ENCODE measurements at places on chromosomes 2 and 18. TPM values are rescaled to one million over a fixed set of nuclear protein-coding genes. Genes with fewer than 3 reads are reported as not detected.

Gene DIPK1C
- total RNA-seq: not detected

Gene RAB6C
- total RNA-seq: 0.14 TPM

DNA sequence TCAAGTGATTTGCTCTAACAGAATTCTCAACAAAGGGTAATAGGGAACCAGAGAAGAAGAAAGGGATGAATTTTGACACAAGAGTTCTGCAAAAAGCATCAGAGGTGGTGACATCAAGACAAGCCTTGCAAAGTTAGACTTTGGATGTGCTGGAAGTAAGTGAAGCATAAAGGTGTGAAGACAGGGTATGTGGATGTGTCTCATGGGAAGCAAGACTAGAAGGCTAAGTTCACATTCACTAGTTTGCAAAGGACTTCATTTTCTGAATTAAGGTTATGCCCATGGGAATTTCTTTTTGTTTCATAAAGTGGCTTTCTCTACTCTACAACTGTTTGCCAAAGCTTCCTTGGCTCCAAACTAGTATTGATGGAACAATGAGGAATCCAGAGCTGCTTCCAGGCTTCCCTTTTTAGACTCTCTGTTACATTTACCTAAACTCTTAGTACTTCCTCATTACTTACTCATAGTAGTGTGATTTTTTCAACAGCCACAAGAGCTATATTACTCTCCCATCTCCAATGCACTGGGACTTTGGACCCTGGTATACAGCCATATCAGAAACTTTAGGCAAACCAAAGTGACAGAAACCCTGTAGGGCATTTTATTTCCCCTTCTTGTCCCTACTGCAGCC is 21.1 kb upstream of the IHH start:
- no peaks in the 10 kb centered on the region for H3K36me3 ChIP-seq
- H3K4me3 ChIP-seq: no peak overlapping the region
- peaks cover 6% of the 10 kb centered on the region for H3K4me1 ChIP-seq
- H3K27me3 ChIP-seq: no peaks in the 10 kb centered on the region
- no peak for DNase-seq
- H3K27ac ChIP-seq: no peak overlapping the region

DNA sequence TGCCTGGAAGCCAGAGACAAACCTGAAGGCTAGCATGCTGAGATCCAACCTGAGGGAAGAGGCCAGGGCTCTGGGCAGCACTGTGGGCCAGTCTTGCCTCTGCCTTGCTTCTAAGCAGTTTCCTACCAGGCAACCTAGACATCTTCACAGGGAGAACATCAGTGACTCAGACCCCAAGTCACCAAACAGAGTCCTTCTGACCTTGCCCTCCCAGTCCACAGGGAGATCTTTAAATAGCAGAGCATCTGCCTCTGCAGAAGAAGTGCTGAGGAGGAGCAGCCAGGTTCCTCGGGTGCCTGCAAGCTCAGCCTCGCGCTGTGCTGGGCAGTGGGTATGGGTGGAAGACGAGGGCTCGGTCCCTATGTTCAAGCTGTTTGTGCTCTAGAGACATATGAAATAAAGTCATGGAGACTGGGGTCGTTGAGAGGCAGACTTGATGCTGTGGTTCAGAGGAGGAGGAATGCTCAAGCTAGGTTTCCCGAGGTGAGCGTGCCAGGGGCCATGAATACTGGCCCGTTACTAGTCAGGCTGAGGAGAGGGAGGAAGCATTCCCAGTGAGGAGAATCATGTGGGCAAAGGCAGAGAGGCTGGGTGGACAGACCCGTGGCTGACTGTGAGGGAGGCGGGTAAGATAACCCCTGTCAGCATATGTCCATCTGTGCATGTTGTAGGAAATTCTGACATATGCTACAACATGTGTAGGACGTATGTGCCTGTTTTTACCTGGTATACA is 66.5 kb downstream of the BOLA3 start:
- no peak overlapping the region for H3K27ac ChIP-seq
- DNase-seq: no peak
- H3K4me1 ChIP-seq: no peaks in the 10 kb centered on the region
- no peak overlapping the region for H3K4me3 ChIP-seq
- peaks cover 1% of the 10 kb centered on the region for H3K36me3 ChIP-seq

Gene MDH1B
- 0.56 TPM for total RNA-seq

GRCh38 chr2:20448246-20448976 is 1.5 kb downstream of the RHOB start:
- H3K27me3 ChIP-seq: peaks cover 41% of the 10 kb centered on the region
- H3K4me3 ChIP-seq: peak overlapping the region; percentile 79
- peaks cover 2% of the 10 kb centered on the region for H3K36me3 ChIP-seq
- no peaks in the 10 kb centered on the region for H3K4me1 ChIP-seq
- H3K27ac ChIP-seq: no peak overlapping the region

- no peaks in the 10 kb centered on the region for H3K4me1 ChIP-seq
- no peak overlapping the region for H3K4me3 ChIP-seq
- H3K36me3 ChIP-seq: no peaks in the 10 kb centered on the region
- DNase-seq: no peak
Observed at GRCh38 chr2:142189501-142189900, 58.7 kb upstream of the LRP1B start.

Gene MROH2A
- not detected for total RNA-seq

GRCh38 chr18:9994701-9995235 is 81.0 kb downstream of the VAPA start:
- peaks cover 7% of the 10 kb centered on the region for H3K36me3 ChIP-seq
- no peak overlapping the region for H3K27ac ChIP-seq
- H3K4me1 ChIP-seq: no peaks in the 10 kb centered on the region
- peaks cover 20% of the 10 kb centered on the region for H3K27me3 ChIP-seq
- no peak for DNase-seq
- no peak overlapping the region for H3K4me3 ChIP-seq

Gene PSMA8
- 0.81 TPM for total RNA-seq

Gene TET3
- 19.7 TPM for total RNA-seq

Gene BCS1L
- total RNA-seq: 55.3 TPM

Gene ALKAL2
- total RNA-seq: 0.36 TPM

- no peak overlapping the region for H3K27ac ChIP-seq
- no peaks in the 10 kb centered on the region for H3K4me1 ChIP-seq
- no peak overlapping the region for H3K4me3 ChIP-seq
- no peaks in the 10 kb centered on the region for H3K36me3 ChIP-seq
- peaks cover 12% of the 10 kb centered on the region for H3K27me3 ChIP-seq
Observed at GRCh38 chr2:62423235-62423634, 82.8 kb downstream of the TMEM17 start.

DNA sequence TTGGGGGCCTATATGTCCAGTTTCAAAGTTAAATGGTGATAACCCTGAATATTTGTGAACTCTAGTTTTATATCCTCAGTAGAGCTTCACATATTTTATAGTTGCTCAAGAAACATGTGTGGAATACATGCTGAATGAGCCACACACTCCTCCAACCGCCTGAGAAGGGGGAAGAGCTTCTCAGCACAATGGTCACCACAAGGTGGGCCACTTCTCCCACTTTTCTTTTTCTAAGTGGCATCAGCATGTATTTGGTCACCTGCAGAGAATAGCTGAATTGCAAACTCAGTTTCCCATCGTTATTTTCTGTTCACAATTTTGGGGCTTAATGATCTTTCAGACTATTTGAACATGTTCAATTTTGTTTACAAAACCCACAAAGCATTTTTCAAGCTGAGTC is 340.5 kb downstream of the PARD3B start:
- H3K27ac ChIP-seq: no peak overlapping the region
- peaks cover 18% of the 10 kb centered on the region for H3K4me1 ChIP-seq
- no peak overlapping the region for H3K4me3 ChIP-seq
- H3K27me3 ChIP-seq: no peaks in the 10 kb centered on the region

DNA sequence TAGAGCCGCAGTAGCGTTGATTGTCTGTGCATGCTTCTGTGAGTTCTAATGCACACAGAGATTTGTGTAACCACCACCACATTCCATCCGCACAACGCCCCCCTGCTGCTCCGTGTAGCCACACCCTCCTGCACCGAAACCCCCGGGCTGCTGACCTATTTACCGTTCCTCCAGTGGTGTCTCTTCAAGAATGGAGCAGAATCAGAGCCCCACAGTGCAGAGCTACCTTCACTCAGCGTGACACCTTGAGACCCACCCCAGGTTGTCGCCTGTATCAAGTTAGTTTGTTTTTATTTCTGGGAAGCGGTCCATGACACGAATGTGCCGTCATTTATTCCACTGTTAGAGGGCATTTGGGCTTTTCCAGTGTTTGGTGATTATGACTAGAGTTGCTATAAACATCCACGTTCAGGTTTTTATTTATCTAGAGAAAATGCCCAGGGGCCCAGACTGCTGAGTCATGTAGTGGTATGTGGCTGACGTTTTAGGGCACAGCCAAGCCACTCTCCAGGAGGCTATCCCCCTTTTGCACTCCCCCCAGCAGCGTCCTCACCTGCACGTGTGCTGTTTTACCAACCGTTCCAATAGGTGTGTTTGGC is 266.8 kb downstream of the NDUFA10 start:
- H3K27me3 ChIP-seq: no peaks in the 10 kb centered on the region
- no peaks in the 10 kb centered on the region for H3K36me3 ChIP-seq
- no peak overlapping the region for H3K4me3 ChIP-seq
- no peak for DNase-seq
- H3K27ac ChIP-seq: no peak overlapping the region
- peaks cover 13% of the 10 kb centered on the region for H3K4me1 ChIP-seq

DNA sequence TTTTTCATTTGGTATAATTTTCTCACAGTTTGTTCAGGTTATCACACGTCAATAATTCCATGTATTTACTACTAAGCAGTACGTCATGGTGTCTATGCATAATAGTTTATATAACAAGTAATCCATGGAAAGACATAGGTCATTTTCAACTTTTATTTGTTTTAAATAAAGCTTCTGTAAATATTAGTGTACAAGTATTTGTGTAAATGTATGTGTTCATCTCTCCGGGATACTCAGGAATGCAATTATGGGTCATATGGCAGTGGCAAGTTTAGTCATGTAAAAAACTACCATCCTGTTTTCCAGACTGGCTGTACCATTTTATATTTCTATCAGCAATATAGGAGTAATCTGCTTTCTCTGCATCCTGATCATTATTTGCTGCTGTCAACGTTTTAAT is 231.1 kb upstream of the ZNF804A start:
- no peaks in the 10 kb centered on the region for H3K27me3 ChIP-seq
- H3K4me3 ChIP-seq: no peak overlapping the region
- DNase-seq: no peak
- no peaks in the 10 kb centered on the region for H3K4me1 ChIP-seq
- no peaks in the 10 kb centered on the region for H3K36me3 ChIP-seq

DNA sequence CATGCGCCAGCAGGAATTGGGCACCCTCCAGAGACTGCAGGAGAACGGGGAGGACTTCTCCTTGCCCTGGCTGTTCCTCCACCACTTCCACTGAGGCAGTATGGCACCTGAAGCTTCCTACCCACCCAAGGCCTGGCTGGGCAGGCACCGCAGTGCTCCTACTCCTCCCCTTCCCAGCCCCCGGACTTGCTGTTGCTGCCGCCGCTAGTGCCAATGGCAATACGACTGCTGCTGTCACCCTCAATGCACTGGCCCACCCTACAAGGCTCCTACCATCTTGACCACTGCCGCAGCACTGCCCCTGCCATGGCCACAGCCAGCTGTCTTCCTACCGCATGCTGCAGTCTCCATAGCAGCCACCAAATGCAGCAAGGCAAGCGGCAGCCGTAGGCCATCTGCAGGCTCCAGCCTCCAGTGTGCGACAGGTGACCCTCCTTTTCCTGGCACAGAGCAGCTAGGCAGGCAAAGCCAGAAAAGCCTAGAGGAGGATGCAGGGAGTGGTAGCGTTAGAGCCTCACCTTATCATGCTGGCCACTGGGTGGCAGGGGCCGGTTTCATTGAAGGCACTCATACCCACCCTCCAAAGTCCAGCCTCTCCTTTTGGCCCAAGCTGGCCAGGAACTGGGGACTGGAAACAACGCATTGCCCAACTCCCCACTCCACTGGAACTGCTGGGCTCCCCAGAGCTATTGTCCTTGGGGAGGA is 47.4 kb upstream of the ANKRD62 start:
- DNase-seq: no peak
- no peak overlapping the region for H3K4me3 ChIP-seq
- peaks cover 21% of the 10 kb centered on the region for H3K4me1 ChIP-seq
- H3K27ac ChIP-seq: no peak overlapping the region
- peaks cover 22% of the 10 kb centered on the region for H3K27me3 ChIP-seq

GRCh38 chr2:43391201-43391877 is 164.9 kb upstream of the ZFP36L2 start:
- H3K4me1 ChIP-seq: peaks cover 20% of the 10 kb centered on the region
- H3K4me3 ChIP-seq: no peak overlapping the region
- H3K27ac ChIP-seq: no peak overlapping the region
- H3K36me3 ChIP-seq: peaks cover 8% of the 10 kb centered on the region
- H3K27me3 ChIP-seq: no peaks in the 10 kb centered on the region

Gene TTN
- 6.6 TPM for total RNA-seq

GRCh38 chr2:218368621-218369153 is 12.0 kb downstream of the CATIP start:
- H3K4me3 ChIP-seq: peak overlapping the region; percentile 84
- H3K27ac ChIP-seq: no peak overlapping the region
- peaks cover 25% of the 10 kb centered on the region for H3K4me1 ChIP-seq

DNA sequence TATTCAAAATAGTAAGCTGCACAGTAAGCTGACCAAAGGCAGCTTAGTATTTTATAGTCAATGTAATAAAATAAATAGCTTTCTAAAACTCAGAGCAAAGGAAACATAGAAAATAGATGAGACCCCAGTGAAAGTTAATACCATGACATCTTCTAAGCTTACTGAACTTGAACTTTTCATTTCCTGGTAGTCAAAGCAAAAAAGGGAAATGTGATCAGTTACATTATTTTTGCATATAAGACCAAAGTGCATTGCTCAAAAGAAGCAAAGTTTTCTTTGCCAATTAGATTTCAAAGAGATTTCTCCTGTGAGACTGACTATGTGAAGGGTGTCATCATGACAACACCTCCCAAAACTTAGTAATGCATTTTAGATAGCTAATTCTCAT is 70.2 kb downstream of the MYO1B start:
- no peak overlapping the region for H3K4me3 ChIP-seq
- no peak for DNase-seq
- H3K27ac ChIP-seq: no peak overlapping the region
- no peaks in the 10 kb centered on the region for H3K4me1 ChIP-seq
- H3K27me3 ChIP-seq: peaks cover 6% of the 10 kb centered on the region

- no peak overlapping the region for H3K4me3 ChIP-seq
- H3K4me1 ChIP-seq: no peaks in the 10 kb centered on the region
- no peaks in the 10 kb centered on the region for H3K27me3 ChIP-seq
- H3K36me3 ChIP-seq: no peaks in the 10 kb centered on the region
Observed at GRCh38 chr2:229543176-229543873, 171.0 kb downstream of the DNER start.

DNA sequence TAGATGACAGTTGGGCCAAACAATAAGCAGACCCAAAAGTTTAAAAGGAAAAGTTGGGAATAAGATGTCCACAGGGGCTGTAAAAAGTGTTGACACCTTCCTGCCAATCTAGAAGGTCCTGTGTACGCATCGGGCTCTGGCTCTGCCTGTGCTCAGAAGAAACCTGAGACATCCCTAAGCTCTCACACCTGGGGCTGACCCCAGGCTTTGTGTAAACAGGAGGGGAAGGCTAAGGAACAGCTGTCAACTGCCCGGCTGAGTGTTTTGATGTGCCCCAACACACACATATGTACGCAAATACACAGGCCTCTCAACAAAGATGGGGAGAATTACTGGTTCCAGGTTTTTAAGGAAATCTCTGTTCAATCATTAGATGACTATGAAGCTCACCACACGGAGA is 59.5 kb downstream of the TMEM131 start:
- H3K27me3 ChIP-seq: no peaks in the 10 kb centered on the region
- H3K4me1 ChIP-seq: peaks cover 56% of the 10 kb centered on the region
- no peak for DNase-seq
- H3K27ac ChIP-seq: no peak overlapping the region
